NCI-H1105 (cell line): ENCODE measurements at places on chromosomes 5 and 9.

DNA sequence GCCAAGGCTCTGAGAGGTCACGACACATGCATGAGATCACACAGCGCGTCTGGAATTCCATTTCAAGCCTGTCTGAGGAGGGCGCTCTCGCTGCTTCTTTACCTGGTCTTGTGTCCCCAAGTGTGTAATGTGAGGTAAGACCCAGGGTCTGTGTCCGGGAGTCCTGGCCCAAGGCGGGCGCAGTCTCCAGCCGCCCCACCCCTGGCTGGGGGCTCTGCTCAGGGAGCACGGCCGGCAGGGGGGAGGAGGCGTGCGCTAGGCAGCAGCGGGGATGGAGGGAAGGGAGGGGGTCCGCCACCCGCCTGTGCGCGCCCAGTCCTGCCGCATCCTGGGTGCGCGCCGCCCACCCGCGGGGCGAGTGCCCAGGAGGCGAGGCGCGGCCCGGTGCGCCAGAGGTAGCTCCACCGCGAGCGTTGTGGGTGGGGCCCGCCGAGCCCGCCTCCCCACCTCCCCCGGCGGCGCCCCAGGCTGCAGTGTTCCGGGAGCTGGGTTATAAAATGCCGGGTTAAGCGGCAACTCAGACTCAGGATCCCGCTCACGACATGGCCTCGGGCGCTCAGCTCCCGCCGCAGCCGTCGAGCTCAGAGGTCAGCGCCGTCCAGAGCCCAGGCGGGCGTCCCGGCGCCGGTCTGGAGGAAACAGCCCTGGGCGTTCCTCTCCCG is at the start of gene CCNI2:
Gene CCNI2 (plus strand): TSS at position 473 of the 662 bp plus-strand sequence. CDS start 70 bp downstream, at position 543.
- no peak for DNase-seq

DNA sequence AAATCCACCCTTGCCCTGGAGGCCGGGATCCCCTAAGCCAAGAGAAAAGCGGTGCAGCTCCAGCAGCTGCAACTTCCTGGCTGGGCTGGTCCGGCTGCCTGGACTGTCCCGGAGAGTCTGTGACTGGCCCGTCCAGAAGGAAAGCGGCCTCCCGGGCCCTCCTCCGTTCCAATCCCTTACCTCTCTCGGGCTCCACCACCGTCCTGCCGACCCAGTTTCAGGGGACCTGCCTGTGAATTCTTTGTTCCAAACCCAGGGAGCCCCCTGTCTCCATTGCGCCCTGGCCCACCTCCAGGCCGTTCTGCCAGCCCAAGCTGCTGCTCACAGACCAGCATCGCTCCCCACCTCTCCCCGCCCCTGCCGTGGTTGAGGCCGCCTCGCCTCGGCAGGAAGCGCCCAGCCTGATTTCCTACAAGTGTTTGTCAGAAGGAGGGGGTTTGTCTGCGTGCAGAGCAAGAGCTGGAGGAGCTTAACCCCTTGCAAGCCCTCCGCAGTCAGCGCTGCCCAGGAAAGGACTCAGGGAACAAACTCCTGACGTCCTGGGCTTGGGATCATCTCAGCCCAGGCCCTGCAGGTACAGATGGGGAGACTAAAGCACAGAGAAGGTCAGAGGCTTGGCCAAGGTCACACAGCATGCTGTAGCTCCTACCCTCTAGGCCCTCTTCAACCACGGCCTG is at the start of gene AKNA:
Gene AKNA (minus strand): TSS at position 303 of the 677 bp plus-strand sequence. CDS start 6,649 bp downstream, outside the sequence.
- no peak for DNase-seq

DNA sequence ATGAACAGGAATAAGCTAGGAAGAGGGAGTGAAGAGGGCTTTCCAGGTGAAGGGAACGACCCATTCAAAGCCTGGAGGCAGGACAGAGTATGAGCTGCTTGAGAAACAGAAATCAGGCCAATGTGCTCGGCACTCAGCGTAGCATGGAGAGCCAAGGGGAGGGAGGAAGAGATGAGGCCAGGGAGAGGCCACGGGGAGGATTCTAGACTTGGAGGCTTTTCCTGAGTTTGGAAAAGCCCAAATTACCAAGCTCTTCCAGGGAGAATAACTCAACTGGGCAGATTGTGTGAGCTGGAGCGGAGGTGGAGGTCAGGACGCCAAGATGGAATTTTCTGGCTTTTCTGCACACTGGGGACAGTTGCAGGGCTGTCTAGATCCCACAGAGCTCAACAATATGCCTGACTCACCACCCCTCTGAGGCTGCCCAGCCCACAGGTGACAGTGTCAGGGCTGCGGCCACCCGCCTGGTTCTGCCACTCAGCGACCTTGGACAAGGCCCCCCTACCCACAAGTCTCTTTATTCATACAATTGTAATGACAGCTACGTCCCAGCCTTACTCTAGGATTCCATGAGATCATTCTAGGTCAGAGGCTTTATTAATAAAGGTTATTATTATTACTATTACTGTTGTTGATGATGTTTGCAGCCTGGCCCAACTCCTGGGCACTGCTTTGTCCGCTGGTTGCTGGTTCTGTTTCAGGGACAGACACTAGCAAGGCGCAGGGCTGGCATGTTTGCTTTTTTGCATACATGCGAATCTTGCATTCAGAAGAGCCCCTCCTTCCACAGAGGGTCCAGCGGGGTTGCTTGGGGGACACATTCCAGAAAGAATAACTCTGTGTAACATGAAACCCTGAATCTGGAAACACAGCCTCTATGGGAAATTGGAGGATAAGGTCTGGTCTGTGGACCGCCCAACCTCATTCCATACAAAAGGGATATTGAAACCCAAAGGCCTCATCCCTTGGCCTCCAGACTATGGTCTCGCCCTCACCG is 9.4 kb upstream of the LMX1B start:
- DNase-seq = no peak

GRCh38 chr9:698276-698675 is 143.2 kb upstream of the DMRT1 start:
- DNase-seq = no peak

DNA sequence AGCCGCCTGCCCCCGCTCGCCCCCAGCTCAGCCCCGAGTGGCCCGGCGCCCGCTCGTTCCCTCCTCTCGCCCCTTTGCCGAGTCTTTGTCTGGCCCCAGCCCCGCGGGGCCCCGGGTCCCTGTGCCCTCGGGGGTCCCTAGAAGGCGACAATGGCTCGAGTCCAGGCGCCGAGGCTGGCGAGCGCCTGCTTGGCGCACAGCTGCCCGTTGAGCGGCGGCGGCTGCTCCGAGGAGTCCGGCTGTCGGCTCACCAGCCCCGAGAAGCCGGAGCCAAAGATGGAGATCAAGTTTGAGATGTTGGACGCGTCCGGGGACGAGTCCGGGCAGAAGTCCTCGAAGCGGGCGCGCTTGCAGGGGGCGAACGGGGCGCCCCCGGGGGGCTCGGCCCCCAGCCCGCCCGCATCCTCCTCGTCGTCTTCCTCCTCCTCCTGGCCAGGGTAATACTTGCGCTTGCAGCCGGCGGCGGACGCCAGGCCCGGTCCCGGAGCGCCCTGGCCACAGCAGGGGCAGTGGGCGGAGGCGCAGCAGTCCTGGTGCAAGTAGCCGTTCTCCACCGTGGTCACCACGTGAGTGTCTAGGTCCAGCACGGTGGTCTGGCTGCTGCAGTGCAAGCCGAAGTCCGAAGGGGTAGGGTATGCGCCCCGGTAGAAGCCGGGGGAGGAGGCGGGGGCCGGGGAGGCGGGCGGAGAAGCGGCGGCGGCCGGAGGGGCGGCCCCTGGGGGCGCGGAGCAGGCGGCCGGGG is 1.2 kb downstream of the IER5L start:
- peak; percentile 26 for DNase-seq

- DNase-seq = no peak
Observed at GRCh38 chr9:99162759-99163364, 57.9 kb downstream of the TGFBR1 start.

DNA sequence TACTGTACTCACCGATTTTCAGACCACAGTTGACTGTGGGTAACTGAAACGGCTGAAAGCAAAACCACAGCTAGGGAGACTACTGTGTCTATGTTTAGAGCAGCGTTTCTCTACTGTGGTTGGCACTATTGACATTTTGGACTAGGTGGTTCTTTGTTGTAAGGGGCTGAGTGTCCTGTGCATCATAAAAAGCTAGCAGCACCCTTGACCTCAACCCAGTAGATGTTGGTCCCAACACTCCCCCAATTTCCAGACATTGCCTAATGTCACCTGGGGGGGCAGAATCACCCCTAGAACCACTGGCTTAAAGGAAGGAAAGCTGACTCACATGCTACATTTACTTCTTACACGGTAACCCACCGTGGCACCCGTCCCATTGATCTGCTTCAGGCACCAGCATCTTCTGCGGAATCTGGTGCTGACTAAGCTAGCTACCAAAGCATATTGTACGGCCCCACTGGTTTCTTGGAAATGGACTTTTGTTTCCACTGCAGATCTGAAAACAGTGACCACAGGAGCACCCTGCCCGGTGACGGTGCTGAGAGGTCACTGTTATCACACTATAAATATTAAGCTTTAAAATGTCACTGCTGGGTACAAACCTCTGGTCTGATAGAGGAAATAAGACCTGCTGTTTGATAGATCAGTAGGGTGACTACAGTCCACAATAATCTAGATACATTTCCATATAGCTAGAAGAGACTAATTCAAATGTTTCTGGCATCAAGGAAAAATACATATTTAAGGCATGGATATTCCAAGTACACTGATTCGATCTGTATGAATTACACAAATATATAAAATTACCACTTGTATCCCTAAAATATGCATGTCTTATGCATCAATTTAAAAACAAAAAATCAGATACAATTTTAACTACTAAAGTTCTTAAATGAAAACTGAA is 151.4 kb downstream of the HSD17B3 start:
- no peak for DNase-seq

DNA sequence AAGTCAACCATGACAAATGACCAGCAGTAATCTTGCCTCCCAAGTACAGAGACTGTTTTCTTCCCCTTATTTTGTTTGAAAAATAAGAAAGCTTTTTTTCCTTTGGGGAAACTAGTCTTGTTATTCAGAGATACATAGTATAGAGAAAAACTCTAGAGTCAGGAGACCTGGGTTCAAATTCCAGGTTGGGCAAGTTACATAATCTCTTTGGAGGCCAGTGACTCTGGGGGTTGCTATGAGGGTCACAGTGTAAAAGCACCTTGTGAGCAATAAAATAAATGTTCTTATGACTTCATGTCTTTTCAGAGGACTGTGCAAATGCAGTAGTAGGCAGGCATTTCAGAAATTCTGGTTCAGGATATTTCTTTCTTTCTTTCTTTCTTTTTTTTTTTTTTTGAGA is 71.5 kb downstream of the GDNF start:
- DNase-seq = no peak

DNA sequence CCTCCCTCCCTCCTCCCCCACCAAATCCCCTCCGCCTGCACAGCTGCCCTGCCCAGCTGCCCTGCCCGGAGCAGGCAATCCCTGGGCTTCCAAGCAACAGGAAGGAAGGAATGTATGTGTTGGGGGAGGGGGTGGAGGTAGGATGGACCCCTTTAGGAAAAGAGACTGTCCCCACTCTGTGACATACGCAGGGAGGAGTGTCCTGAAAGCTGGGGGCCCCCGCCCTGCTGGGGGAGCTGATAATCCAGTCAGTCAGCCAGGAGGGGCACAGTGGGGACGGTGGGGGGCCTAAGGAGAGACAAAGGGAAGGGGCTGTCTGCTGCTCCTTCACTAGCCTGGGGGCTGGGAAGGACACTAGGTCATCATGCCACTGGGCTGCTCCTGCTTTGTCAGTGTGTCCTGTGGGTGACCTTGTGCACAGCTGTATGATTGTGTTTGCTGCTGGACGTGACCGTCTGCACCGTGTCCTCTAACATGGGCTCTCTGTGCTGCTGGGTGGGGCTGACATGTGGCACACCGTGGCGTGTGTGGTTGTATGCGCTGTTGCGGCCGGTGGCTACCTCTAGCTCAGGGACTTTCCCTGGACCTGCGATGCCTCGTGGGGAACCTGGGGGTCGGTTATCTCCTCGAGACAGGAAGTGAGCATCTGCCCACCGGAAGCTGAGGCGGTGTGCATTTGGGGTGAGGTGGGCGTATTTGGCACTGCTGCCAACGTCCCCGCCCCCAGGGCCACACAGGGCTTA is 3.0 kb downstream of the N4BP3 start:
- DNase-seq = no peak

GRCh38 chr9:90642570-90643539 is at the start of gene DIRAS2:
TSS of gene DIRAS2 (minus strand) at chr9:90642824. CDS start at chr9:90613827, 28,997 bp downstream.
- peak; percentile 92 for DNase-seq

GRCh38 chr9:20684875-20685696 is 1.0 kb downstream of the FOCAD start:
- DNase-seq = no peak
